Nephron progenitor cell (in vitro differentiated cells): ENCODE measurements at places on chromosomes 1 and 21.

DNA sequence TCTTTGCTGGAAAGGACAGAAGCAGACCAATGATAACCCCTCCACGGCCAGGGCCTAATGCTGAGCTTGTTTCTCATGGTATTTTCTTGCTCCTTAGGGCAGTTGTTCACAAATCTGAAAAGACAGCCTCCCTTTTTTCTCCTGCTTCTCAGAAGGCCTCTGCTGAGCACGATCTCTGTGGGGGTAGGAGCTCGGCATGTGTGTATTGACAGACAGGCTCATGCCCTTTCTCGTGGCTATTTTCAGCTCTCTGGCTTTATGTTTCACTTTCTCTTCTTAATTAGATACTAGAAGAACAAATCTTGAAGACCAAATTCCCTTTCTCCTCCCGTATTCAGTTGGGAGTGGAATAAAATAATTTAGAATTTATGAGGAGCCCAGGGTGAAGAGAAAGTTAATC is 768 bp upstream of the RIIAD1 start:
- no peak for DNase-seq

GRCh38 chr21:45146801-45147200 is 72.4 kb downstream of the ADARB1 start:
- DNase-seq: no peak

DNA sequence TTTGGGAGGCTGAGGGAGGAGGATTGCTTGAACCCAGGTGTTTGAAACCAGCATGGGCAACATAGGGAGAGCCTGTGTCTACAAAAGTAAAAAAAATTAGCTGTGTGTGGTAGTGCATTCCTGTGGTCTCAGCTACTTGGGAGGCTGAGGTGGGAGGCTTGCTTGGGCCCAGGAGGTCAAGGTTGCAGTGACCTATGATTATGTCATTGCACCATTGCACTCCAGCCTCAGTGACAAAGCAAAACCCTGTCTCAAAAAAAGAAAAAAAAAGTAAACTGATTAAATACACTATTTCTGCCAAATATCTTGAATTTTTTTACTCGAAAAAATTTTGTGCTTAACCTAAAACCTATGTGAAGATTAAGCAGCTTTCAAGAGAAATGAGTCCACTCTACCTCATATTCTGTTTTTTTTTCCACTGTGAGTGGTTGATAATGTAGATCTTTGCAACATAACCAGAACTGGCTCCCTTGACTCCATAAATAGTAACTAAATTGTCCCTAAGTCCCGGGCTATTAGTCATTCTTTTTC is 19.4 kb upstream of the ZNF281 start:
- DNase-seq: no peak

GRCh38 chr21:36602735-36603134 is 96.2 kb upstream of the SIM2 start:
- no peak for DNase-seq

DNA sequence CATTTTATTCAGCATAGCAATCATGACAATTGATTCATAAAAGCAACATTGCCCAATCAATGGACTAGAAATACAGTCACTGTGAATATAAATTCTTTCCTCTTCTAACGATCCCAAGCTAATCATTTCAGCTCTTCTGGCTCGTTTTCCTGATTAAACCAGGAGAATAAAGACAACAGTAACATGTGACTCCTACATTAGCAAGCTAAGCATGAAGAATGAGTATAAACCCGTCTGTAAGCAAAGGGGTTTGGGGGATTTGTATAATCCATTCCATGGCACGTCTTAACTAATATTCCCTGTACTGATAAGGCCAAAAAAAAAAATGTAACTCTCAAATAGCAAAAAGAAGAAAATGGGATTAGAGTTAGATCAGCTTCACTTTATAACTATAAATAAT is 21.6 kb downstream of the IRF2BP2 start:
- no peak for DNase-seq

- DNase-seq: no peak
Measured at GRCh38 chr21:26836528-26836927, 8.7 kb downstream of the ADAMTS1 start.

DNA sequence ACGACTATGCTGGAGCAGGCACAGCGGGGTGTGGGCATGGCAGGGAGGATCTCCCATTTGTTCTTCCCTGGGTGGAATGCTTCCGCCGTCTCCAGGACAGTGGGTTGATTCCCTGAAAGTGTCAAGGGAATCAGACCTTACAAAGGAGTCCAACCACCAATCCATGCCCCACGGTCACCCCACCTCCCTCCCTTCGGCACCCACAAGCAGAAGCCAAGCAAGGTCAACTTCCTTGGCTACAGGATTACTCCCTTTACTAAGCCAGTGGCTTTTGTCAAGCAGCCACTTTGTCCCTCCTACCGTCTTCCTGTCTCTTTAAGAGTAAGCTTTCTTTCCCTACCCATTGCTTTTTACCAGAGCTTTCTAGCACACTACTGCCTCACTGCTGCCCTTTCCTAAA is 15.9 kb upstream of the NUAK2 start:
- no peak for DNase-seq

DNA sequence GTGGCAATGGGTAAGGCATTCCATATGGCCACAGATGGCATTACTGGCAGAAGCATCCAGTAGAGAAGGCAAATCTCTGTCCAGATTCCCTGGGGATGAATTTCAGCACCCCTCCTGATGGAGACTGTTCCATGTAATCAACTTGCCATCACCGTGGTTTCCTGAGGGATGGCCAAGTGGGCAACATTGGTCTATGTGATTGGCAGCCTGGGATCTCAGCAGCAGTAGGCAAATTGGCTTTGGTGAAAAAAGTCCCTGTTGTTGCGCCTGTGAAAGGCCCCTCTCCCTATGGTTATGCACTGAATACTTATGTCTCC is 19.3 kb downstream of the DMRTB1 start:
- no peak for DNase-seq

DNA sequence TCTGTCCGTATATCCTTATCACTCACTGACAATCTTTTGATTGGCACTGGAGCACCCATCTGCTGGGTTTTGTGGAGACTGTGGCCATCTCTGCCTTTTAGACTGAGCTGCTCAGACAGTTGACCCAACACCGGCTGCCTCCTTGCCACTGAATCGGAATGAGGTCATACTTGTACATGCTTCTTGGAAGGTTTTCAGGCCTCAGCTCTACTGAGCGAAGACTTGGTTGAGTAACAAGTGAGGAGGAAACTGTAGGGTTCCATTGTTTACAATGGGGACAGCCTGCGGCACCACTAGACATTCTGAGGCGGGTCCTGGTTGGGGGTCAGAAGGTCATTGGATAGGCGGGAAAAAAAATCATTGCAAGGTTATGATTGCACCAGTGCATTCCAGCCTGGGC is 320.3 kb downstream of the KIF26B start:
- no peak for DNase-seq

GRCh38 chr1:226223786-226224244 is 351 bp downstream of the MIXL1 start:
- peak; percentile 62 for DNase-seq

DNA sequence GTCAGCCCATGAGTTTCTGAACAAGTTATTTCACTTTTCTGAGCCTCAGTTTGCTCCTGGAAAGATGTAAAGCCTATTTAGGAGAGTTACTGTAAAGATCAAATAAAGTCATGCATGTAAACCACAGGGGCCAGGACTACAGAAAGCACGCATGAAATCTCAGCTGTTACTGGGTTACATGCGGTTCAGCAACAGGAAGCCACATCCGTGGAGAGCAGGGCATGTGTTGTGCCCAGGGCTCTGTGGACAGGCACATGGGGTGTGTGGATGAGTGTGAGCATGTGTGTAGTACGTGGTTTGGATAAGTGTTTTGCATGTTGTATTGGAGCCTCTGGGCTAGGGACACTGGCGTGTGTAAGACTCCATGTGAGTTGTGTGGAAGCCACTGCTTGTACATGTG is 2.2 kb upstream of the EPHA2 start:
- DNase-seq: no peak

GRCh38 chr1:220880362-220880670 is 1.1 kb downstream of the HLX start:
- no peak for DNase-seq

DNA sequence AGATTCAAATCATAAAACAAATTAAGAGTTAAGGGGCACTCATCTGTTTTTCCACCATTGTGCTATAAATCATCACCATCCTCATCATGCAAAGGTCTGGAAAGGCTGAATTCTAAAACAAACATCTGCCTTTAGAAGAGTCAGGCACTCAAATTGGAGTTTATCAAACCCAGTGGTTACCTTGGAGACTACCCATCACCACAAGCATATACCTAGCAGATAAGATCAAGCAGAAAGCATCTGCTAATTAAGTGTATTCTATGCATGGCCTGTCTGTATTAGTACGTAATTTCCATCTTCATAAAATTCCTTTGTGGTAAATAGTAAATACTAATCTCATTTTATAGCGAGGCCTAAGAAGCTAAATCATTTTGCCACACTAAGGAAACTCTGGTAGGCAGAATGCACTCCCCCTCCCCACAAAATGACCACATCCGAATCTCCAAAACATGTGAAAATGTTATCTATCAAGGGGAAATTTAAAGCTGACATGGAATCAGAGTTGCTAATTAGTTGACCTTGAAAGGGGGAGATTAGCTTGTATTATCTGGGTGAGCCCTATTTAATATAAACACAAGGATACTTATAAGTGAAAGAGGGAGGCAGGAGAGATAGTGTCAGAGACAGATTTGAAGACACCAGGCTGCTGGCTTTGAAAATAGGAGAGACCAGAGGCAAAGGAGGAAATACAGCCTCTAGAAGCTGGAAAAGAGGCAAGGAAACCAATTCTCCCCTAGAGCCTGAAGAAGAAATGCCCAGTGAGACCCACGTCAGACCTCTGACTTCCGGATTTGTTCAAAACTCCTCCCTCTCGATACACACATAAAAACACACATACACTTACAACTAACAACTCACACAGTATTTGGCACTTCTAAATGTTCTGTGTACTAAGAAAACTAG is 23.2 kb downstream of the ARID4B start:
- no peak for DNase-seq

DNA sequence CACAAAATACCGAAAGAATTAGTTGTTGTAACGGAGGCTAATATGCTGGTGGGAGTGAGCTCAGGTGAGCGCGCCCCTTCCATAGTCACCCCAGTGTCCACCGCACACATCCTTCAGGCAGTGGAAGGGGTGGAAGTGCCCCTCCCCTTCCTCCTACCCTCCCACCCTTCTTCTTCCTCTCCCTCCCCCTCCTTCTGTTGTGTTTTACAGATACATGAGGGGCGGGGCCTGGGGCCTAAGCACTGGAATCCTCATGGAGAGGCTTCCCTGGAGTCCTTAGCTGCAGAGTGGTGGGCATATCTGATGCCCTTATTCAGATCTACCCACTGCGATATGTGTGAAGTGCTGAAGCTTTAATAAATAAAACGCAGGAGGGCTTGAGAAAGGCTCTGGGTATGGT is 10.3 kb upstream of the ADARB1 start:
- no peak for DNase-seq

DNA sequence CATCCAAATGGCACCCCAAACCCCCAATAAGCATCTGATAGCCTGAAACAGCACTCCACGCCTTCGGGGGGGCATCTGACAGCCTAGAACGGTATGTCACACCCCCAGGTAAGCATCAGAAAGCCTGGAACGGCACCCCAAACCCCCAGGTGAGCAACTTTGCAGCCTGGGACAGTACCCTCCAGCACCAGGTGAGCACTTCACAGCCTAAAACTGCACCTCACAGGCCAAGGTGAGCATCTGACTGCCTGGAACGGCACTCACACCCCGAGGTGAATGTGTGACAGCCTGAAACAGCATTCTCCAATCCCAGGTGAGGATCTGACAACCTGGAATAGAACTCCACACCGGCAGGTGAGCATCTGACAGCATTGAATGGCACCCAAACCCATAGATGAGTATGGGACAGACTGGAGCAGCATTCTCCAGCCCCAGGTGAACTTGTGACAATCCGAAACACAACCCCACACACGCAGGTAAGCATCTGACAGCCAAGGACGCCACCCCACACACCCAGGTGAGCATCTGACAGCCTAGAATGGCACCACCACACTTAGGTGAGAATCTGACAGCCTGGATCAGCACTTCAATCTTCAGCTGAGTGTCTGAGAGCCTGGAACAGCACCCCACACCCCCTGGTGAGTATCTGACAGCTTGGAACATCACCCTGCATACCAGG is 18.3 kb upstream of the MMEL1 start:
- no peak for DNase-seq

- no peak for DNase-seq
Measured at GRCh38 chr1:45722809-45723208, 27.6 kb downstream of the IPP start.

GRCh38 chr1:246160905-246161304 is 346.2 kb downstream of the SMYD3 start:
- no peak for DNase-seq

GRCh38 chr21:35077975-35078374 is 28.9 kb upstream of the RUNX1 start:
- DNase-seq: no peak

- no peak for DNase-seq
Measured at GRCh38 chr1:180365039-180365438, 135.0 kb downstream of the LHX4 start.

DNA sequence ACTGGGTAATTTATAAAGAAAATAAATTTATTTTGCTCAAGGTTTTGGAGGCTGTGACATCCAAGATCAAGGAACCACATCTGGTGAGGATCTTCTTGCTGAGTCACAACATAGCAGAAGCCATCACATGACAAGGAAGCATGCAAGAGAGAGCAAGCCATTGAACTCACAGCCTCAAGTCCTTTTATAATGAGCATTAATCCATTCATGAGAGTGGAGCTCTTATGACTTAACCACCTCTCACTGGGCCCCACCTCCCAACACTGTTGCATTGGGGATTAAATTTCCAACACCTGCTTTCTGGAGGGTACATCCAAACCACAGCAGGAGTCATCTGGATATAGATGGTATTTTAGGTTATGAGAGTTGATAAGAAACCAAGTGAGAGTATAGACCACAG is 20.6 kb upstream of the EGLN1 start:
- no peak for DNase-seq

GRCh38 chr1:70376196-70376595 is 21.7 kb upstream of the ANKRD13C start:
- no peak for DNase-seq

DNA sequence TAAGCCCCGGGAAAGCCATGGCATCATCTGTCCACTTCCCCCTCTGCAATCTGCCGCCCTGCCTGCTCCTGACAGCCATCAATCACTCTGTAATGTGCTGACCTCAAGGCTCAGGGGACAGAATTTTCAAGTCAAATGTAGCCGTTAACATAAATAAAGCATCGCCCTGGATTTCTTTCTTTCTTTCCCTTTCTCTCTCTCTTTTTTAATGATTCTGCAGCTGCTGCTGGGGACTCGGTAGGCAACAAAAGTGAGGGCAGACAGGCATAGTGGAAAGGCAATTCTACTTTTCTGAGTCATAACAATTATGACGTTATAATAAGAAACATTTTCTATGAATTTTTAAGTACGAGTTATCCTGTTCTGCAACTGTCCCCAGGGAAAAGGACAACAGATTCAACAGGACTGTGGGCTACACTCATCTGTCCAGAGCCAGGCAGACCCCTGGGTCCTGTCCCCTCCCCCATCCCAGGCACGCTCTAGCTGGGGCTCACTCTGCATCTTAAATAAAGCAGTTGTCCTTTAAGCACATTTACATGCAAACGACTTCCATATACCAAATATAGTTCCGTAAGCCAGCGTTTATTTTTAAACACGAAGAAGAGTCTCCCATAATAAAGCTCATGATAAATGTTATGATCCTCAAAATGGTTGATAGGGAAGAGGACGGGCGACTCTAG is 78.7 kb downstream of the SSBP3 start:
- DNase-seq: peak; percentile 54

- no peak for DNase-seq
Measured at GRCh38 chr1:97145321-97145956, 423.9 kb downstream of the PTBP2 start.
